ENCODE measurements at places on chromosomes 11 and 22. TPM values are rescaled to one million over a fixed set of nuclear protein-coding genes. Genes with fewer than 3 reads are reported as not detected.

ARFGAP2 gene
- total RNA-seq: 108 TPM

- H3K4me1 ChIP-seq: no peaks in the 10 kb centered on the region
- no peak overlapping the region for H3K27ac ChIP-seq
- no peak overlapping the region for H3K4me3 ChIP-seq
- H3K36me3 ChIP-seq: no peaks in the 10 kb centered on the region
Observed at GRCh38 chr11:17750013-17750800, 15.6 kb downstream of the KCNC1 start.

DNA sequence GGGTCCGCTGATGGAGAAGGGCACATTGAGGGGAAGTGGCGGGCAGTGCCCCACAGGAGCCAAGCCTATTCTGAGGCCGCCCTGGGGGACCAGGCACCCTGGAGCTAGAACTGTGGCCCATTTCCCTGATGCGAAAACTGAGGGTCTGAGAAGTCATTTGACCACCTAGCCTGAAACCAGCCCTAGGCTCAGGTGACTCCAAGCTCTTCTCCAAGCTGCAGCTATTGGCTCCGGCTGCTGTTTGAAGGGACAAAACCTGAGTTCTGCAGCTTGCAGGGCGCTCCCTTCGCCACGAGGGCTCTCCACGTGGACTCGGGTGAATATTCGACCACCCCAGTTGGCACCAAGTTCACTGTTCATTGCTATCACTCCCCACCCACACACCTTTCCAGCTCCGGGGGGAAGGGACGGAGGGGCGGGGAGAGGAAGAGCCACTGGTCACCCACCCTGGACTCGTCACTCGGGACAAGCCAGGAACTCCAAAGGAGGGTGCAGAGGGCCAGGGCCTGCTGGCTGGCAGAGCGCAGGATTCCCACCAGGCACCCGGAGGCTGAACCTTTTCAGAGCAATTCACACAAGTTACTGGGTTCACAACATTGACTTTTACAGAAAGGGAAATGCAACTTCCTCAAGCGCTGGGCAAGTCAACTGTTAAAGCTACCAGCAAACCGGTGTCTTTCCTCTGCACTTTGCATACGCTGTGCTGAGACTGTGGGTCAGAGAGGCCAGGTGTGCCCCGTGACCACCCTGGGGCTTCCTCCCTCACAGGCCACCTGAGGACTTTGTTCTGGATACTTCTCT, 1.1 kb upstream of the RAC2 start:
- DNase-seq: no peak
- no peaks in the 10 kb centered on the region for H3K27me3 ChIP-seq
- H3K36me3 ChIP-seq: peaks cover 11% of the 10 kb centered on the region
- H3K4me1 ChIP-seq: peaks cover 9% of the 10 kb centered on the region

SCGB1D2 gene
- not detected for total RNA-seq

- H3K36me3 ChIP-seq: peaks cover 6% of the 10 kb centered on the region
- H3K27ac ChIP-seq: no peak within 1 kb of the TSS
- no peak for DNase-seq
- H3K27me3 ChIP-seq: peaks cover 64% of the 10 kb centered on the region
- no peaks in the 10 kb centered on the region for H3K4me1 ChIP-seq
Observed at GRCh38 chr11:119149018-119149785, at the start of gene ABCG4. Gene ABCG4 (plus strand): TSS chr11:119149052. CDS start chr11:119149966, 914 bp downstream.

- H3K4me3 ChIP-seq: peak overlapping the region; percentile 77
- no peak for DNase-seq
Observed at GRCh38 chr11:119335091-119335654, 846 bp downstream of the RNF26 start.

GRCh38 chr11:118238929-118239328, 13.2 kb downstream of the MPZL3 start:
- H3K27ac ChIP-seq: no peak overlapping the region
- H3K36me3 ChIP-seq: peaks cover 13% of the 10 kb centered on the region
- H3K27me3 ChIP-seq: no peaks in the 10 kb centered on the region
- no peak for DNase-seq

KDM4E gene
- not detected for total RNA-seq

DNA sequence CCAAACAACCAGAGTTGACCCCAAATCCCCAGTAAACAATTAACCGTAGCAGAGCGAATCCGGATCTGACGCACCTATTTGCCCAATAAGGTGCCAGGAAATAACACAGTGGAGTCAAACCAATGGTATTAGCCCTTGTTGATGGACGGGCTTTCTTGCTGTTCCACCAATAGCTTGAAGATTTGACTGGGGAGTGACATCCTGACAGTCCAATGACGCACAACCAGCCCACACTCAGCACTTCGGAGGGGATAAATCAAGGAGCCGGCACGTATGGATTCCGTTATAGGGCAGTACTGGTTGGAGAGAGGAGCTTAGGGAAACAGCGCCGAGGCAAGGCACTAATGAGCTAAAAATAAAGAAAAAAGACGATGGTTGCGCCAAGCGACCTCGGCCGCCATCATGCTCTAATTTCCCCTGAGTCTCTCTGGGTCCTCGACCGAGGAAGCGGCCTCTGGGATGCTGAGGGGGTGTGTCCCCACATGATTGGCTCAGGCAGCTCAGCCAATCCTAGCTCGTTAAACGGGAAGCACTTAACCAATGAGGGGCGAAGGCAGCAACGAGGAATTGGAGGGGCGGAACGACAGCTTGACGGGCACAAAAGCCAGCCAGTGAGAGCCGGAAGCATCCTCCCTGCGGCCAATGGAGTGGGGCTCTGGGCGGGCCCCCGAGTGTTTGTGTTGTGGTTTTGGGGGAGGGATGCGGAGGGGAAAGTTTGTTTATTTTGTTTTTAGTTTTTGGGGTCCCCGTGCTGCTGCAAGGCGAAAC, 49.5 kb downstream of the FAM83F start:
- DNase-seq: peak; percentile 97
- H3K36me3 ChIP-seq: peaks cover 22% of the 10 kb centered on the region
- peaks cover 11% of the 10 kb centered on the region for H3K27me3 ChIP-seq
- H3K4me1 ChIP-seq: peaks cover 8% of the 10 kb centered on the region
- H3K27ac ChIP-seq: peak overlapping the region; percentile 99
- peak overlapping the region; percentile 83 for H3K4me3 ChIP-seq

TMEM45B gene
- total RNA-seq: 16.1 TPM

PEX16 gene
- total RNA-seq: 34.5 TPM

PATE2 gene
- not detected for total RNA-seq

DNA sequence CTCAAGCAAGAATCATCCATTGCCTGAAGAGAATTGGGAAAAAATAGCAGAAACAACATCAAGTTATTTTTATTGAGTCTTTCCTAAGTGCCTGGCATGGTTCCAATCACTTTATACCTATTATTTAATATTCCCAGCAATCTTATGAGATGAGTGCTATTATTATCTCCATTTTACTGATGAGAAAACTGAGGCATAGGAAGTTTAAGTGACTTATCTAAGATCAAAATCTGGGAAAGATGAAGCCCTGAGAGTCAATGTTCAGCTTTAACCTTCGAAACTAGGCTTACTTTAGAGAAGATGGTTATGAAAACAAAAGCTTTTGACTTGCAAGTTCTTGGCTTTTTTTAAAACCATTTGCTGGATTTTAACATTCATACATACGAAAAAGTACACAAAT, 141.6 kb downstream of the APIP start:
- no peak for DNase-seq
- H3K36me3 ChIP-seq: no peaks in the 10 kb centered on the region
- no peaks in the 10 kb centered on the region for H3K27me3 ChIP-seq
- H3K4me3 ChIP-seq: no peak overlapping the region
- H3K4me1 ChIP-seq: no peaks in the 10 kb centered on the region

DNA sequence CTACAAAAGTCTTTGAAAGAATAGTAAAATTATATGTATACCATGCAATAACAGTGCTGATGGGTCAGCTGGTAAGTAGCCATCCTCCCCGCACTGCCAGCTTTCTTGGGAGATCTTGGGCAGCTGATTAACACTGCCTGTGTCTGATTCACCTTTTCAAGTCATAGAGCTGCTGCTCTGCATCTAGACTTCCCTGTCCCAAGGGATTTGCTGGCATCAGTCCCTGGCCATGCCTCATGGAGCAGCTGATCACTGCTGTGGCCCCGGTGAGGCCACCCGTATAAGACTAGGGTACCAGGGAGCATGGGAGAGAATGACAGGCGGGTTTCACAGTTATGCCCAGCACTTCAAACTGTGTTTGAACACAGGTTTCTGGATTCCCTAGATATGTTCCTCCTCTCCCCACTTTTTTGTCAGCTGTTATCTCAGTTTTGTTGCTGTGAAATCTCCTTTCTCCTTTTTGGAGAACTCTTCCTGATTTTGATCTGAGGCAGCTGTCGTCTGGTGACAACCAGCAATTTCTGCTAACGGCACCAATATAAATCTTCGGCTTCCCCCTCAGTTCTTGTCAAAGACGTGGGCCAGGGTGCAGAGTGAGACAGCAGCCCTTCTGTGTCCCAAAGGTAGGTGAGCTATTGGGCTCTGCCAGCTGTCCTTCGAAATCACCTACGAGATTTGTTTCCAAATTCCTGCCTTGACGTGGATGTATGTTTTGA, 438.9 kb downstream of the NTM start:
- no peaks in the 10 kb centered on the region for H3K36me3 ChIP-seq
- no peak for DNase-seq
- no peaks in the 10 kb centered on the region for H3K27me3 ChIP-seq
- no peaks in the 10 kb centered on the region for H3K4me1 ChIP-seq
- H3K4me3 ChIP-seq: no peak overlapping the region

- DNase-seq: peak; percentile 53
- no peak overlapping the region for H3K4me3 ChIP-seq
- H3K27me3 ChIP-seq: no peaks in the 10 kb centered on the region
- H3K4me1 ChIP-seq: peaks cover 11% of the 10 kb centered on the region
- peak overlapping the region; percentile 23 for H3K27ac ChIP-seq
Observed at GRCh38 chr11:72786305-72787215, 7.3 kb downstream of the STARD10 start.

DNA sequence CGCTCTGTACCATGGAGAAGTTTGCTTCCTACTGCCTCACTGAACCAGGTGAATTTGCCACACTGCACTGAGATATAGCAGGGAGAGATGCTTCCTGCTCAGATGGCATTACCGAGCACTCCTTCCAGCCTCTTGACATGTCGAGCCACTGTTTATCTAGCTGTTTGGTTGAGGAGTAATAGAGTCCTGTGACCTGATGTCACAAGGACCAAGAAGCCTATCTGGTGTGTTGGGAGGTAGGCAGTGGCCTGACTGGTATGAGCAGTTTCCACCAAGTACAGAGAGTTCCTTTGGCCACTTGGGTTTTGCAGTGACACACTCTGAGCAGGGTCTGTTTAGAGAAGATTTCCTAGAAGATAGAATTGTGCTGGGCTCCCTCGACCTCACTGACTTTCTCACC, 5.2 kb downstream of the ACAD8 start:
- peaks cover 9% of the 10 kb centered on the region for H3K36me3 ChIP-seq
- H3K27ac ChIP-seq: no peak overlapping the region
- H3K4me1 ChIP-seq: no peaks in the 10 kb centered on the region
- no peaks in the 10 kb centered on the region for H3K27me3 ChIP-seq
- no peak for DNase-seq

SAA4 gene
- total RNA-seq: 2.6 TPM

GRCh38 chr11:100592619-100593260, 94.3 kb upstream of the ARHGAP42 start:
- no peak overlapping the region for H3K27ac ChIP-seq
- H3K27me3 ChIP-seq: peaks cover 22% of the 10 kb centered on the region
- H3K4me1 ChIP-seq: no peaks in the 10 kb centered on the region
- no peaks in the 10 kb centered on the region for H3K36me3 ChIP-seq
- no peak overlapping the region for H3K4me3 ChIP-seq

GRCh38 chr22:36528341-36528740, 625 bp downstream of the EIF3D start:
- peak overlapping the region; percentile 88 for H3K4me3 ChIP-seq
- peaks cover 7% of the 10 kb centered on the region for H3K27me3 ChIP-seq
- H3K4me1 ChIP-seq: peaks cover 10% of the 10 kb centered on the region
- peak overlapping the region; percentile 99 for H3K27ac ChIP-seq

DNA sequence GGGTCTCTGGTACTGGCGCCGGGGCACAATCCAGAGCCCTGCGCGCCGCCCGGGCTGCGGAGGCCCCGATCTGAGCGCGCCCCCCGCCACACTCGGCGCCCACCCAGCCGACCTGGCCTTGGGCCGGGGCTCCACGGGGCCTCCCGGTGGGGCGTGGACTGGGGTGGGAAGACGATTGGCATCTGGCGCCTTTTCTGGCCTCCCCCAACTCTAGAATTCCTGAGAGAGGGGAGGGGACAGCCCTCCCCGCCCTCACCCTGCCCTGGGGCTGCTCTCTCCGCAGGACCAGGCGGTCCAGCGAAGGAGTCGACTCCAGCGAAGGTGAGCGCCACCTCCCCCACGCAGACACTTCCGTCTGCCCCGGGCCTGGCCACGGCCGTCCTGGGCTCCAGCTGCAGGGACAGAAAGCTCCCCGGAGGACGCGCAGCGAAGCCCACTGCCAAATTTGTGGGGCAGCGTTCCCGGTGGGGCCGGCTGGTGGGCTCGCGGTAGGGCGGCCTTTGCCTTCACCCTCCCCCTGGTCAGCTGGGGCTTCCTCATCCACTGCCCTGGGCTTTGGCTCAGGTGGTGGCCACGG, 593 bp downstream of the SSH3 start:
- peak overlapping the region; percentile 70 for H3K4me3 ChIP-seq
- peak; percentile 60 for DNase-seq
- H3K4me1 ChIP-seq: peaks cover 10% of the 10 kb centered on the region
- peaks cover 64% of the 10 kb centered on the region for H3K36me3 ChIP-seq
- H3K27ac ChIP-seq: no peak overlapping the region

GRAMD4 gene
- 63.4 TPM for total RNA-seq

GRCh38 chr11:6458352-6459098, 15.2 kb downstream of the TRIM3 start:
- DNase-seq: peak; percentile 20
- H3K4me1 ChIP-seq: no peaks in the 10 kb centered on the region
- H3K27ac ChIP-seq: no peak overlapping the region
- H3K27me3 ChIP-seq: no peaks in the 10 kb centered on the region
- H3K36me3 ChIP-seq: no peaks in the 10 kb centered on the region

DNA sequence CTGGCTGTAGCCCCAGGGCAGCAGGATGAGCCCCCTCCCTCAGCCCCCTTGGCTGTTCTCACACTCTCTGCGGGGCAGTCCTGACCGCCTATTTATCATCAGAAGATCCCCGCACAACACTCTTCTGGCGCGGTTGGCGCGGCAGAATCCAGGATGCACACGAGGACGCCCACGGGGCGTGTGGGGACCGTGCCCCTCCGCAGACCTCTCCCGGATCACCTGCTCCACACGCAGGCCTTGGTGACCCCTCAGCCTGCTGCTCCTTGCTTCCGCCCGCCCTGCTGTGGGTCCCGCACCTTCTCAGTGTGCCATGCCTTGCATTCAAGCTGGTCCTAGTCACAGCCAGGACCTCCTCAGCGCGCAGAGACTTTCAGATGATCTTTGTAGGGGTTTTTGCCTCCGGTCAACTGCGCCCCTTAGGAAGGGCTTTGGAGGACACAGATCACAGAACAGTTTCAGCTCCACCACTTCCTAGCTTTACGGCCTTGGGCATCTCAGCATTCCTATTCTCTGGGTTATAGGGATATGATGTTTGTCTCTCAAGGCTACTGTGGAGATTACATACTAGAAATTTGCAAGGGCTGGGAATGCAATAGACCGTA, 841 bp upstream of the TUB start:
- DNase-seq: no peak
- H3K4me1 ChIP-seq: no peaks in the 10 kb centered on the region
- peak overlapping the region; percentile 56 for H3K4me3 ChIP-seq
- H3K27ac ChIP-seq: no peak overlapping the region
- peaks cover 9% of the 10 kb centered on the region for H3K36me3 ChIP-seq

AIFM3 gene
- 3.1 TPM for total RNA-seq

- H3K4me1 ChIP-seq: no peaks in the 10 kb centered on the region
- H3K36me3 ChIP-seq: peaks cover 5% of the 10 kb centered on the region
- DNase-seq: no peak
- H3K4me3 ChIP-seq: no peak overlapping the region
- no peaks in the 10 kb centered on the region for H3K27me3 ChIP-seq
Observed at GRCh38 chr11:73940801-73941570, 9.8 kb upstream of the DNAJB13 start.

GRCh38 chr11:36081274-36081945, 137.5 kb downstream of the LDLRAD3 start:
- no peak overlapping the region for H3K27ac ChIP-seq
- no peaks in the 10 kb centered on the region for H3K27me3 ChIP-seq
- no peaks in the 10 kb centered on the region for H3K36me3 ChIP-seq
- H3K4me1 ChIP-seq: no peaks in the 10 kb centered on the region

MAPK8IP1 gene
- 4.9 TPM for total RNA-seq

ANO9 gene
- total RNA-seq: 32.2 TPM
